CD4-positive, alpha-beta T cell treated with Interleukin-12 subunit alpha and Interleukin-12 subunit beta, for 1 hour (primary cell): ENCODE measurements at places on chromosomes 6 and 20.

- no peak for DNase-seq
These were observed 23.0 kb downstream of the RNASET2 start for GRCh38 chr6:166933396-166933795.

- DNase-seq: peak; percentile 80
These were observed 95.7 kb downstream of the SHLD1 start for GRCh38 chr20:5845681-5846615.

DNA sequence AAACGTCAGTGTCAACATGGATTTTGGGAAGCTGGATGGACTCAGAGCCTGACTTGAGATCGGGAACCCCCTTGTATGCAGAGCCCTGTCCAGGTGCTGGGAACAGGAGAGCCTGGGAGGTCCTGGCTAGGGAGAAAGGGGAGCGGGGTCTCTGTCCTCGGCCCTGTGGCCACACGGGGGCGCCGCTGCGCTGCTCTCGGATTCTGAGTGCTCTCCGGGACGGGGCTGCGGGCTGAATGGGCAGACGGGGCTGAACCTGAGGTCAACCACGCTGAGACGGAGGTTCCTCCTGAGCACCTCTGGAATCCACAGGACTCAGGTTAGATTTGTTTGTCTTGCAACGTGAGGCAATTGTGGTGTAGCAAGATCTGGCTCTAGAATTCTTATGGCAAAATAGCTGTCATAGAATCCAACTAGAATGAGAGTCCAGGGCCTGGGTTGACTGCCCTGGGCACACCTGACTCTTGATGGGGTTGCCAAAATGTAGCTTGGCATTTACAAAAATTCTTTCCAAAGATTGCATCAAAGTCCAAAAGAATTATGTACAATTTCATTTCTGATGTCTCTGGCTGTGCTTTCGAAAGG, 20.6 kb upstream of the HLA-F start:
- peak; percentile 79 for DNase-seq

DNA sequence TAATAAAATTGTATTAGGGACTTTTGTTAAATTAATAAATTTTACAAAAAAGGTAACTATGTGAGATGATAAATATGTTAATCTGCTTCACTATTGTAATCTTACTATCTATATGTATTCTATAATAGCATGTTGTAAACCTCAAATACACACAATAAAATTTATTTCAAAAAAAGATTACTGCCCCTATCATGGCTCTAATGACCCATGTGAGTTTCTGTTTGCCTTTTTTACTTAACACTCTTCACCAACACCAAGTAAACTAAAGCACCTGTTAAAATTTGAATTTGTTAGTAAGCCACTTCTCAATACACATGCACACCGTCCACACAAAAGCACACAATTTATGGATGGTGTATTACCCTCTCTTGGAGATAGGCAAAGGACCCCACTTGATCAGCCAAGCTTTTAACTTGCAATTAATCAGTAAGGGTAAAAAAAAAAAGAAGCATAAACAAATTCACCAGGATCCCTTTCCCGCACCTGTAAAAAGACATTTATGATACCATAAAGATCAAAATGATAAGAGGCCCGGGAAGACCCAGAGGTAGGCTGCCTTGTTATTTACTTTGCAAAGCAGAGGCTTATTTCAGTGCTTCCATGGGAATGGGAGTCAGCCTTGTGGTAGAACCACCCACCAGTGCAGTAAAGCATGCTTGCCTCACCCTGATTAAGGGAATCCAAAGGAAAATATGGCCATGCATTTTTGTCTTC, 28.6 kb upstream of the PKHD1 start:
- DNase-seq: no peak

GRCh38 chr6:101397199-101397598, 3.7 kb downstream of the GRIK2 start:
- DNase-seq: no peak

DNA sequence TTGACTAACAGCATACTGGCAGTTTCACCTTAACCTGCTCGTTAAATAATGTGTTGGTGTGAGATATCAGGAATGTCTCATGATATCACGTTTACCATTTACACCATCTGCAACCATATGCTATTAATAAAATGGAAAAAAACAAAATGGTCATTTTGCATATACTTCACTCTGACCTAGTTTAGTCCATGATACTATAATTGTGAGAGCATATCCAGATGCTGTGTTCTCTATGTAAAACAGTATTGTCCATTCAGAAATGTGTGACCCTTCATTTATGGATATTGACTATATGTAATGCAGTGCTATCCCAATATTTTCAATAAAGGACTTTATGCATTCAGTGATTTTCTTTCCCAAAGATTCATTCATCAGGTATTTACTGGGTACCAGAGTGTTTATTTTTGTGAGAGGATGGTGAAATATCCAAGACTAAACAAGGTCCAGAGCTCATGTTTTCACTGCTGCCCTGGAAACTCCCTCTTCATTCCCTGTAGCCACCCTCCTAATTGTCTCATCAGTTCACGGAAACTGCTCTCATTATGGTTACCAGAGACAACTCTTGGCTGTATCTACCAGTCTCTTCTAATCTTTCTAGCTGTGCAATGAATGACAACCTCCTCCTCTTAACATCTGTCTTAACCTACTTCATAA, 25.7 kb upstream of the HINT3 start:
- DNase-seq: no peak

DNA sequence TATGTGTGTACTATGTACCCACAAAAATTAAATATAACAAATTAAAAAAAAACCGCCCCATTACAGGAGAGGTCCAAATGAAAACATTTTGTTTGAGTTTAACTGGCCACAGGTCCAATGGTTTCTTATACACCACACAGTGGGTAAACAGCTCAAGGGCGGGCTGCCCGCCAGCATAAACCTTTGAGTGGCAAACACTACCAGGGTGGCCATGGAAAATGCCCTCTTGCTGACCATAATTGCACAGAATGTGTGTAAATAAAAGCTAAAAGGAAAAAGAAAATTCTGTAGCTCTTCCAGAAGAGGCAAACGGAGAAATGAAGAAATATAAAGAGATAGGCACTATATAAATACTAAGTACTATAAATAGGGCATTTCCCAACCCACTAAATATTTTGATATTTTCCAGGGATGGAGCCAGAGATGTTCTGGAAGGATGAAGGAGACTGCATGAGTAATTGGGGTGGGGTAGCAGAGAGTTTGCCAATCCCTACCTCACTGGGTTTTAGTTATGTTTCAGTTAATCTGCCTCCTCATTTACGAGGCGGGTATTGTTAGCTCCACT, 1.1 kb upstream of the CDC5L start:
- DNase-seq: no peak

DNA sequence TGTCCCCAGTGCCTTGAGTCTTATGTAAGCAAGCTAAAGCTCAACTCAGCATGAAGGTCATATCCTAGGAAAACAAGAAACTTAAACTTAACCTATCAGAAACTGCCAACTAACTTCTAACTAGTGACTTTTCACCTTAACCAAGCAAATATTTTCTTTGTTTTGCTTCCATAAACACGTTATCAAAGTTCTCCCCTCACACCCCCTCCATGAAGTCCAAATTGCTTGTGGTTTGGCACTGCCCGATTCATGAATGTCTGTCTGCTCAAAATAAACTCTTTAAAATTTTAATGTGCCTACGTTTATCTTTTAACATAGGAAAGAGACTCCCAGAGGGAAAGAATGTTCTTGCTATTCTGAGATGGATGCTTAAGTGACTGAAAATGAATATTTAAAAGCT, 34.9 kb downstream of the GSTA2 start:
- no peak for DNase-seq

DNA sequence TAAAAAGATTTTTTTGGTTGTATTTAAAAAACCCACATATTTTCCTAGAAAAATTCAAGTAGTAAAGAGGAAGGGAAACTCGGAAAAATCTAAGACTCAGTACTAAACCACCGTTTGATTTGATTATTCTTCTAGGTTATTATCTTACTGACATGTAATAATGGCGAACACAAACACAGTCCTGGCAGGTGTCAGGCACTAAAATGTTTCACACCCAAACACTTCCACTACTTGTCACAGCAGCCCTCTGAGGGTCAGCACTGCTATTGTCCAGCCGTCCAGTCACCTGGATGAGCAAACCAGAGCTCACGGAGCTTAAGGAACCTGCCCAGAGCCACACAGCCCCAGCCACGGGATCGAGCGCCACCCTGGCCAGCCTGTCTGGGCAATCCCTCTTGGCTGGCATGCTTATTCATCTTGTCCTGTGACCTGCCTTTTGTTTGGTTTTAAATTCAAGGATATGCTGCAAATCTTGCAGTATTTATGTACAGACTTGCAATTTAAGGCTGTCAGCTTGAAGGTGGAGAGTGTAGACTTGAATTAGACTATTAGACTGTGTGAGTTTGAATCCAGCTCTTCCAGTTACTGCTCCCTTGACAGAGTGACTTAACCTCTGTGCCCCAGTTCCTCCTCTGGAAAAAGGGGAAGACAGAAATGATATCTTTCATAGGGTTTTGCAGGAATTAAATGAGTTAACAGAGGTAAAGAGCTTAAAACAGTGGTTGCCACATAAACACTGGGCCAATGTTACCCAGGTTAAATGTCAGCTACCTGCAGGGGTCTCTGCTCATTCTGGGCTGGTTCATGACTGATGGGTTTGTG, 82.2 kb downstream of the CDYL start:
- DNase-seq: no peak

DNA sequence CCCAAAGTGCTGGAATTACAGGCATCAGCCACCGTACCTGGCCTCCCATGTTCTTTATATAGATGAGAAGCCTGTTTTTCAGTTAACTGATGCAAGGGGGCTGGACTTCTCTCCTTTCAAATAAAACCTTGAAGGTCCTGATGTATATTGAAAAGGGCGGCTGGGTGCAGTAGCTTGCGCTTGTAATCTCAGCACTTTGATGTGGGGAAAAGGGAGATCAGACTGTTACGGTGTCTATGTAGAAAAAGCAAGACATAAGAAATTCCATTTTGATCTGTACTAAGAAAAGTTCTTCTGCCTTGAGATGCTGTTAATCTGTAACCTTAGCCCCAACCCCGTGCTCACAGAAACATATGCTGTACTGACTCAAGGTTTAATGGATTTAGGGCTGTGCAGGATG, 16.1 kb upstream of the SAMHD1 start:
- peak; percentile 45 for DNase-seq

- DNase-seq: no peak
These were observed 81.3 kb upstream of the ARMC2 start for GRCh38 chr6:108766886-108767285.

DNA sequence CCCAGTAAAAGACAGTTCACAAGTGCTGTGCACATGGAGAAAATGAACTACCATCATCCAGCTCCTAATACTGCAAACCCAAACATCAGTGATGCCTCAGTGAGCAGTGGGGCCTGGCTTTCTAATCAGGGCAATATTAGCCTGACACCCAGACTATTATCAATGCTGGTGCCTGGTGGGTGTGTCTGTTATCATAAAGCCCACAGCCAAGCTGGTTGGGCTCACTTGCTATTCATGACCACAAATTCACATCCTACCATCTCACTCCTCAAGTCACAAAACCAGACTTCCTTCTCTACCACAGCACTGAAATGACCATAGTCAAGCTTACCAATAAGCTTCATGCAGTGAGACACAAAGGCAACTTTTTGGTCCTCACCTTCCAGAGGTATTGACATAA, 180.8 kb upstream of the PLN start:
- no peak for DNase-seq

DNA sequence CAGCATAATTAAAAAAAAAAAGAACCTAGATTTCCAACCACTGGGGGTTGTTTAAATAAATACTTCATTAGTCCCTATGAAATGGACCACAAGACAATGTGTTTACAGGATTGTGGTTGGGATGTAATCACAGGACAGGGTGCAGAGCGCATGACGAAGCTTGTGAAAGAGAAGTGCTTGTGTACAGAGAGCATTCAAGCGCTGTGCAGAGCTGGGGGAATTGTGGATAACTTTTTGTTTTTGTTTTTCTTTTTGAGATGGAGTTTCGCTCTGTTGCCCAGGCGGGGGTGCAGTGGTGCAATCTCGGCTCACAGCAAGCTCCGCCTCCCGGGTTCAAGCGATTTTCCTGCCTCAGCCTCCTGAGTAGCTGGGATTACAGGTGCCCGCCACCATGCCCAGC, 22.3 kb downstream of the LAMA5 start:
- no peak for DNase-seq

GRCh38 chr20:57632286-57632685, 12.1 kb upstream of the ZBP1 start:
- no peak for DNase-seq

DNA sequence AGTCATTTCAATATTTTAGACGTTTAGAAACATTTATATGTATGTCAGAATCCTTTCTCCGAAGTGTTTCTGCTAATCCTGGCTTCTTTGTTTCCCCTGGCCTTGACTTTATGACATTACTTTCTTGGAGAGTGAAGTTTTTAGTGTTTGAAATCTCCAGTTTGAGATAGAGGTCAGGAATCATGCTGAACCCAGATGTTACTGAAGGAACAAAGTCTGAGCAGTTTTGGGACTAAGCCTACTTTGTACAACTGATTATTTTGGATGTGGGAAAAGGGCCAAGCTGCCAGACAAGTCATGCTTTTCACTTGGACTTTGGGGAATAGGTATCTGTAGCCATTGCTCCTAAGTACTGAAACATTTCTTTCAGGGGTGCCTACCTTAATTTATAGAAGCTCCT, 2.3 kb downstream of the RNF144B start:
- DNase-seq: no peak

DNA sequence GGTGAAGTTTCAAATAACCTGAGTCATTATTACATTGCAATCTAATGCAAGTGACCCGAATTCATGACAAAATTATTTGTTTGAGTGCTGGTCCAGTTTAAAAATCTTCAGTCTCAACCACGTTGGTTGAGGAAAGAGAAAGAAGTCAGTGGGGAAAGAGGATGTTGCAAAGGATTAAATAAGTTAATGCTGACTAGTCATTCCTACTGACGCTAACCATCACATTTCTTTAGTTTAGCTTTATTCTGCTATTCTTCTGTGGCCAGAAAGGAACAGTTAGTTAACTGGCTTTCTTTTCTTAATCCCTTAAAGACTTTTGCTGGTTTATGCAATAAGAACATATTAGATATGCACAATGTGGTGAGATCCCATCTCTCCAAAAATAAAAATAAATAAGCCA, 143.8 kb upstream of the FAM83B start:
- DNase-seq: no peak

DNA sequence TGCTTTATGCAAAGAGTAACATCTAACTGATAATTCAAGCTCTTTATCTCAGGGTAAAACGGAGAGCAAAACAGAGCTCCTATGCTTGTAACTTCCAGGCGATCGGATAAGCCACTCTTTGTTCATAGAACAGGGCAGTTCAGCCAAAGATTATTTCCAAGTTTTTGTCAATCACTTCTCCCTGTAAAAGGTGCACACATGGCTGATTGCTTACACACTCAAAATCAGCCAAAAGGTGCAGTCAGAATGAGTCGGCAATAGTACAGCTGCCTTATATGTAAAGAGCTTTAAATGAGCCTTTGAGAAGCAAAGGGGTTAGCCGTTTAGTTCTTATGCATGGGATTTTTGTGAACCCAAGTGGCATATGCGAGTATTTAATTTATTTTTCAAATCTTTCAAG, 449.6 kb upstream of the POU3F2 start:
- DNase-seq: no peak

DNA sequence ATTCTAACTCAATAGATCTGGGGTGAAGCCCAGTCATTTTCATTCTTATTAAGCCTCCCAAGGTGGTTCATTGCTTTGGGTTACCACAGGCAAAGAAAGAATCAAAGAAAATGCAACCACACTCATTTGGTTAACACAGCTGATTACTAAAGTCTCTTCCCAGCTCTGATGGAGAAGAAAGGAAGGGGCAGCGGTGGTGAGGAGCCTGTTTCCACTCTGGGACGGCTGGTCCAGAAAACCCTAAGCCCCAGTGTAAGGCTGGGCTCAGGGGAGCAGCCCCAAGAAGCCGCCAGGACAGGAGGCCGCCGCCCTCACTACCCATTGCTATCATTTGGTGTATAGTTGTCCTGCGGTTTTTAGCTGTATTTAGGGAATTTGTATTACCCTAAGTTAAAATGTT, 226.9 kb downstream of the CD83 start:
- no peak for DNase-seq
